Hypothalamus (tissue), 51 donors: ENCODE measurements at places on chromosomes 16 and 17.

GRCh38 chr16:50547340-50548124 lies 664 bp upstream of the NKD1 start:
- peak; percentile 16 for DNase-seq

- no peak for DNase-seq
Observed at GRCh38 chr17:78255029-78255656, 23.7 kb downstream of the TMEM235 start.

DNA sequence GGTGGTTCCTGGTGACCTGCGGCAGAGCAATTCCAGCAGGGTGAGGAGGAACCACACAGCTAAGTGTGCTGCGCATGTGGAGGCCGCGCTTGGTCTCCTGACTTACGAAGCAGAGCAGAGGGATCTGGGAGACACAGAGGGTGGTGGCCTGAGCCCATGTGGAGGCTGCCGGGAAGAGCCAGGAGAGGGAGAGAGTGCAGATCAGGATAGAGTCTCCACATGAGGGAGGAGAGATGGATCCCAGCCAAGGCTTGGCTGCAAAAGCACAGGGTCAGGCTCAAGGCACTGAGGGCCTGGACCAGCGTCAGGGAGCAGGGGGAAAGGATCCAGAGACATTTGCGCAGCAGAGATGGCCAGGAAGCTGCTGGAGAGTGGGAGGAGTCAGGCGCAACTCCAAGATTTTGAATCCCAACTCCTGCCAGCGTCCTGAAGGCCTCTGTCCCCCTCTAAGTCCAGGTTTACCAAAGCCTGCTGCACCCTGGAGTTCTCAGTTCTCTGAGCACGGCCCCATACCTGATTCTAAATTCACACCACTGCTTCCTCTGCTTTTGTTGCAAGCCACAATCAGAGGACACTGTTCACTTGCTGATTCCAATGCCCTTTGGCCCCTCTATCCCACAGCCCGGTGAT lies 11.3 kb upstream of the MLLT6 start:
- DNase-seq, result no peak

GRCh38 chr17:30345527-30346075 lies 11.7 kb upstream of the TMIGD1 start:
- DNase-seq, result no peak
